Activated CD4-positive, CD25-positive, alpha-beta regulatory T cell treated with anti-CD3 and anti-CD28 coated beads, Interleukin-2, amount 50 U/mL, for 24 hours (primary cell): ENCODE measurements at places on chromosomes 12 and 14.
A peak's percentile ranks its signal among the peaks of the same experiment; 100 is the strongest.

- ATAC-seq: peak; percentile 94
Measured at GRCh38 chr12:48334808-48335207, 15.9 kb downstream of the ZNF641 start.

- ATAC-seq: peak; percentile 23
Measured at GRCh38 chr12:64459394-64459891, 7.5 kb downstream of the TBK1 start.

DNA sequence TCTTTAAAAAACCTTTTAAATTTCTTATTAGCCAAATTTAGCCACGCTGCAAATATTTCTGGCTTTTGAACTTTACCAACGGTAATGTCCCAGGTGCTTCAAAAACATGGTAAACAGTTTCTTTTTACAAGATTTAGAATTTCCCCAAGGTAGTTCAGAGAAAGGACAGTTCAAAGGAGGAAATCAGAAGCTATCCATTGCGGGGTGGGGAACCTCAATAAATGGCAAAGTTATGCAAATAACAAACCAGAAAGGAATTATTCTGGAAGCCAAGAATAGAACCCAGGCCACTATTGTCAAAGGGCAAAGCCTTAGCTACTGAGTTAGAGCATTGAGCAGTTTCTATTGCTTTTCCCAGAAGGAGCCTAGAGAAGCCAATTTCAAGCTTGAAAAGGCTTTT is 62.3 kb downstream of the PDE6H start:
- no peak for ATAC-seq

GRCh38 chr12:106585521-106586277 is 2.9 kb downstream of the RFX4 start:
- no peak for ATAC-seq

DNA sequence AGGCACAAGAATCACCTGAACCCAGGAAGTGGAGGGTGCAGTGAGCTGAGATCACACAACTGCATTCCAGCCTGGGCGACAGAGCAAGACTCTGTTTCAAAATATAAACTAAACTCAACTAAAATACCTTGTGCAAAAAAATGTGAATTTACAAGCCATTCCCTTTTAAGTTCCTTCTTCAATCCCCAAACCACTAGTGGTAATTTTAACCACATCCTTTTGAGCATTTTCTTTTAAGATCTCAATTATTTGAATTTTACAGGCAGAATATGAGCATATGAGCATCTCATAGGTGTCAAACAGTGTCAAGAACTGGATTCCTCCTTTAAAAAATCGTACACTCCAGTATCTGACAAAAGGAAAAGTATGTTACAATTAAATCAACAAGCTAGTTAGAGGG is 57.0 kb upstream of the NPFF start:
- ATAC-seq: no peak

- no peak for ATAC-seq
Measured at GRCh38 chr12:31952418-31952817, 6.8 kb upstream of the RESF1 start.

GRCh38 chr12:76508128-76508980 is 51.2 kb downstream of the OSBPL8 start:
- peak; percentile 35 for ATAC-seq

- ATAC-seq: peak; percentile 77
Measured at GRCh38 chr12:124321040-124321481, 26.2 kb downstream of the RFLNA start.

- no peak for ATAC-seq
Measured at GRCh38 chr14:23217032-23218020, 20.4 kb upstream of the RNF212B start.

DNA sequence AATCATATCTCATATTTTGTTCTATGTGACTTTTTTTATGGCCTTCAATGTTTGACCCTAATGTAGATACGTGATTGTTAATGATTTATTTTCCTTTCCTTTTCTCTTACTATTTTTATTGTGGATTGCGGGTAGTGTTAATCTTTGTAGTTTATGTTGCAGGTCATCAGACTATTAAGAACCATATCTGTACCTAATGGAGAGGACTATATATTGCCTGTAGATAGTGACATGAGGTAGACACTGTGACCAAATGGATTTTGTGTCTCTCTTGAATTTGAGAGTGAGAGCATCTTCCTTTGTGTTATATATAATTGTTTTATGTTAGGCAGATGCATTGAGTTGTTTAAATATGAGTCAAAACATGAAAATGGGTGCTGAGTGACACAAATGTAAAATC is 543.4 kb upstream of the MGAT4C start:
- ATAC-seq: no peak

- no peak for ATAC-seq
Measured at GRCh38 chr14:73049428-73049827, 8.9 kb upstream of the RBM25 start.

GRCh38 chr14:75724414-75725204 is 63.6 kb downstream of the TTLL5 start:
- peak; percentile 44 for ATAC-seq
